ENCODE measurements at places on chromosomes 3 and 15.
A peak's percentile ranks its signal among the peaks of the same experiment; 100 is the strongest.

DNA sequence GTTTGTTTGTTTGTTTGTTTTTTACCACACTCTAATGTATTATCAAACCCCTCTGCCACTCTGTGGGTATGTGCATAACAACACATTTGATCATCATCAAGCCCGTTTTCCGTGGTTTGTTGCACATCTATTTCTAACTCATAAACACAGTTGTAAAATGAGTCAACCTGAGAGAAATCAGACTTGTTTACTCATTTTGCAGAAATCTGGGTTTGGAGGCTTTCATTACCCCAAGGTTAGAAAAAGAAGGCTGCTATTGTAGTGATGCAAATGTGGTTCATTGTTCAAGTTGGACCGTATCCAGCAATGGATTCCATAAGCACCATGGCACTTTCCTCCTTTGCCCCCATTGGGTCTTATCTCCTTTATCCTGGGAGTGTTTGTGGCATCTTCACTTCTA is 353.2 kb upstream of the SOX2 start:
- DNase-seq = no peak

GRCh38 chr3:16513141-16514020 is at the start of gene RFTN1:
Gene RFTN1 (minus strand): TSS chr3:16513699. CDS start chr3:16493869, 19,830 bp downstream.
- no peak for DNase-seq

DNA sequence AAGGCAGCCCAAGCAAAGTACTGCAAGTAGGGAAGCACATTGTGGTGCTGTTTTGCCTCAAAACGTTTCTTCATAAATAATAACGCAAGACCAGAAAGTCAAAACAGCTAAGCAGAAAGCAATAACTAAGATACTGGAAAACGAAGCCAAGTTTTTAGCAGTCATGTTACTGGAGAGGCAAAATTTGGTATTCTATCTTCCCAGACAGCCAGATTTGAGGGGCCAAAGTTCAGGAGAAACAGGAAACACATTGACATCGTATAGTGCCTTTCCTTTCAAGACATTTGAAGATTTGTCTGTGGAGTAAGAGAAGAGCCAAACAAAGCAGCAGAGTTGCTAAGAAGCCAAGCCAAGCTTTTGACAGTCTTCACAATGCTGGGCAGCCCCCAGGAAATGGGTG is 843.6 kb upstream of the NECTIN3 start:
- no peak for DNase-seq

GRCh38 chr15:83926116-83926515 is 272.2 kb downstream of the ADAMTSL3 start:
- DNase-seq = no peak

- DNase-seq = peak; percentile 54
These were observed 8.3 kb upstream of the CSPG4 start for GRCh38 chr15:75720787-75721479.

DNA sequence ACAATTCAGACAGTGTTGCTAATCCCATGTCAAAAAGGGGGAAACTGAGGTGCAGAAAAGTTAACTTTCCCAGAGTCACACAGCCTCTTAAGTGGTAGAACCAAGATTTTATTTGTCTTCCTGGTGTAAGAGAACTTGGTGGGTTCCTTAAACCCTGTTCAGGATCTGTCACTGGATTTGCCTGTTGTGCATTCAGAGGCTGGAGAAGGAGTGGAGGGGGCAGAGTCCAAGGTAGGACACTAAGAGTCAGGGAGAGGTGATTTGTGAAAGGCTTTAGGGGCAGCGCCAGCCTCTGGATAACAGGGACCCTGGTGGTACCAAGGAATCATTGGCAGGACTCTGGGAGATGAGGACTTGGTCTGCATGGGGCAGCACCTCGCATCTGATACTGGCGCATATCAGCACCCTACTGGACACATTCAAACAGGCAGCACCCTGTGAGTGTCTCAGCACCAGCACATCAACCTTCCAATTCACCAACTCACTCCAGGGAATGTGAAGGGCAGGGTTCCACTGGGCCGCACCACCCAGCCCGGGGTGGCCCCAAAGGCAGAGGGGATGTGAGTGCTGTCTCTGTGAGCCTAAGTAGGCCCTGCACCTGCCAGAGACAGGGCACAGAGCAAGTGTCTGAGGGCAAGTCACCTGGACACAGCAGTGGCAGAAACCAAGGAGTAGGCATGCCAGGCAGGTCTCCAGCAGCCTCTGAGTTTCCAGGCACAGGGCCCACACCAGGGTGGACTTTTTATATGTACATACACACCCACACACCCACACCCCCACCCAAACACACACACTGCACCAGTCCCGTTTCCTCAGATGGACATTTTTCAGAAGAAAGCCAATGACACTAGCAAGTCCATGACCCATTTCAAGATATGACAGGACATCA is 71.6 kb downstream of the LIPC start:
- DNase-seq = peak; percentile 33

- no peak for DNase-seq
These were observed 11.4 kb downstream of the TGM5 start for GRCh38 chr15:43255376-43255775.

GRCh38 chr15:39242345-39242744 is 338.5 kb upstream of the THBS1 start:
- DNase-seq = no peak

- DNase-seq = no peak
These were observed 975.4 kb downstream of the ZPLD1 start for GRCh38 chr3:103410231-103410630.

DNA sequence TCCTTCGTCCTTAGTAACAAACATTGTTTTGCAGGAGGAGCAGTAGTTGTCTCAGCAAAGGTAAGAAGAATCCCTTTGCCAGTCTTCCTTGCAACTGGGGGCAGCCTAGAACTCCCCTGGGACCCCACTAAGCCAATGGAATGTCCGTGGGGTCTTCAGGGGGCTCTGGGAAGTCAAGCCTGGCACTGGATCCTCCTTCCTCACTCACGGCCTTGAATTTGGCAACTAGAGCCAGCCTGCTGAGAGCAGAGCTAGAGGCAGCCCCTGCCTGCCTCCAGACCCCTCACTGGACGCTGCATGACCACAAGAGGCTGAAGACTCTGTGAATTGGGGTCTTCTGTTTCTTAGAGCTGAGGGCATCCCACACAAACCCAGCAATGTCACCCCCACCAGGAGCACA is 18.6 kb upstream of the PRR23E start:
- no peak for DNase-seq

Data from prostate gland (tissue), 2 donors.